Glomerular endothelial cell (primary cell): ENCODE measurements at places on chromosomes 11 and 22. TPM values are rescaled to one million over a fixed set of nuclear protein-coding genes. Genes with fewer than 3 reads are reported as not detected.

DNA sequence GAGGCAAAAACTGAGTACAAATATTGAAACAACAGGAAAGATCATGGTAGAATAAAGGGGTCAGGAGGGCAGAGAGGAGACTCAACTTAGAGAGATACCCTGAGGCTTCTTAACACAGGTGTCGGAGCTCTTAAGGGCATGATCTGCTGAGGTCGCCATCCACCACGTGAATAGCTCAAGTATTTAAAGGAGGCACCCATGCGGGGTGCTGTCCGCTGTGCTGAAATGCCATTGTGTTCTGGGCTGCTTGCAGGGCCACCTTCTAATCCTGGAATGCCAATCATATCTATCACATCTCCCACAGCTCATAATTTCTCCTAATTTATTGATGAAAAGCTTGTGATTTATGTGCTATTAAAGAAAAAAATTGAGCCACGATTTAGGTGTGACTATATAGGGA lies 90.2 kb downstream of the SEZ6L start:
- DNase-seq, result no peak

The USP35 gene
- total RNA-seq, result 9.0 and 12.5 TPM in 2 replicates

The POTEH gene
- total RNA-seq, result not detected in 2 replicates

DNA sequence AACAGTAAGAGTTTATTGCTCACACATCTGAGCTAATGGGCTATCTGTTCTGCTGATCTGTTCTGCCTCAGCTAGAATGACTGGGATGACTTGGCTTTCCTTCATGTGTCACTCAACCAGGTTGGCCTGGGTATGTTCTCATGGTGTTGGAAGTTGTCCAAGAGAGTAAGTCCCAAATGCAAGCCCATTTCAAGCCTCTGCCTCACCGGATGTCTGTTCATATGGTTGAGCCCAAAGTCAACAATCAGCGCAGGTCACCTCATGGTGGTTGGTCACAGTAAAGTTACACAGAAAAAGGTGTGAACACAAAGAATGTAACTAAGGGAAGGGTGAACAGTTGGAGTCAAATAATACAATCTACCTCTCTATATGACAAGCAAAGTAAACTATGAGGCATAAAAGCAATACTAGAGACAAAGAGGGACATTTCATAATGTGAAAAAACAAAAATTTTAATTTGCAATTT lies 1.9 kb downstream of the GDPD4 start:
- no peak for DNase-seq

The MADD gene
- total RNA-seq, result 28.1 and 39.7 TPM in 2 replicates

GRCh38 chr11:17277024-17277584 lies 565 bp downstream of the NUCB2 start:
- no peak for DNase-seq

DNA sequence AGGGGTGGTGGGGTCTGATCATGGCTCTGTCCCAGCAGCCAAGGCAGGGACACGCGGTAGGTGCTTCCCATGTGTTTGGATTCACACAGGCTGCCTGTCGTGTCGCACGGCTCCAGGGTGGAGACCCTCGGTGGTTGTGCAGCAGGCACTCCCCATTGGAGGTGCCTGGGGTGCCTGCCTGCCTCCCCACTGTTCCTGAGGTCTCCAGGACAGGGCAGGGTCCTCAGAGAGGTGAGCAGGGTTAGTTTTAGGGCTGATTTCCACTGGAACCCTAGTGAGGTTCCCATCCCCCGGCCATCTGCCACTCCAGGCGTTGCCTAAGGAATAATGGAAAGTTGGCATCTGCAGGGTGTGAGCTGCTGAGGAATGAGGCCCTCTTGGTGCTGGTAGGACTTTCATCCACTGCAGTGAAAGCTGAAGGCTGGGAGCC lies 32.3 kb downstream of the OSBPL5 start:
- DNase-seq, result no peak

The CCDC81 gene
- total RNA-seq, result 0.73 and 2.8 TPM in 2 replicates

- DNase-seq, result no peak
Observed at GRCh38 chr22:36423461-36424404, 36.0 kb upstream of the MYH9 start.

DNA sequence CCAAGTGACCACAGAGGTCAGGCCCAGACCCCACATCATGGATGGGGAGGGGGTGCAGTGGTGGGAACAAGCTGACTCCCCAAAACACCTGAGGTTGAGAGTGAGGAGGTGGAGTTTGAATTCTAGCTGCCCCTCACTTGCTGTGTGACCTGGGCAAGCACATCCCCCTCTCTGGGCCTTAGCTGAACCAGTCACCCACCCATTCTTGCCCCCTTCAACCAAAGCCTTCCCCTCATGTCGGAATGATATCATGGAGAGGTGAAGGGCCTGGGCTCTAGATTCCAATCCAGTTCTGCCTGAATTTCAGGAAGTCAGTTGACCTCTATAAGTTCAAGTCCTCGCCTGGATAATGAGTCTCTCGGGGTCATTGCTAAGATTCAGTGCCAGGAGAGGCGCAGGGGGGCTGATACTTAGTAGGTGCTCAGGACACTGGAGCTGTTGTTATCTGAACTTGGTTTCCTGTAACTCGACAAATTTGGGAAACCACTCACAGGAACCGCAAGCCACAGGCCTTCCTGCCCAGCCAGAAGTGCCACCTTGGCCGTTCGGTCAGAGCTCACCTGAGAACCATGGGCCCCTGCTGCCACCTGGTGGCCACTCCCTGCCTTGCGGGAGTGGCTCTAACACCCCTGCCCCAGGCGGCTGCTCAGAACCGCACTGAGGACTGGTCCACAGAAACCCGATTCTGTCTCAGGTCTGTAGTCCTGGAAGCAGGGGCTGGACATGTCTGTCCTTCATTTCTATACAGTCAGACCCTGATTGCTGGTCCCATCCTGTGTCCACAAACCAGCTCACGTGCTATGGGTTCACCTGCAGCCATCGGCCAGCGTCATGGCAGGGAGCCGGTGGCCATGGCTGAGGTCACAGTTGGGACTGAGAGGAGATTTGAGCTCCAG lies 6.9 kb downstream of the CDC42EP1 start:
- DNase-seq, result no peak

DNA sequence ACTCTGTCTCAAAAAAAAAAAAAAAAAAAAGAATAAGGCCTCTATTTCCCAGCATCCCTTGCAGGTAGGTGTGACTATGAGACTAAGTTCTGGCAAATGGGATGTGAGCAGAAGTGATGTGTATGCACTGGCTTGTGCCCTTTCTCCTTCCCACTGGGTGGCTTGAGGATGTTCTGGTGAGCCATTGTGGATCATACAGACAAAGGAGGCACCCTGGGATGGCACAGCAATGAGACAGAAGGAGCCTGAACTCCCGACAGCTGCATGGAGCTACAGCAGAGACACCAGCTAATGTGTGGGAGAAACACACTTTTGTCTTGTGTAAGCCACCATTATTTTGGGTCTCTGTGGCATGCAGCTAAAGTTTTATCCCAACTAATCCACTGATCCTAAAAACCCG lies 10.6 kb upstream of the SORL1 start:
- DNase-seq, result no peak

The TPBGL gene
- 1.3 and 1.6 TPM in 2 replicates for total RNA-seq

The SLC37A2 gene
- total RNA-seq, result 0.70 and 6.9 TPM in 2 replicates

The LAMTOR1 gene
- total RNA-seq, result 135 and 150 TPM in 2 replicates

DNA sequence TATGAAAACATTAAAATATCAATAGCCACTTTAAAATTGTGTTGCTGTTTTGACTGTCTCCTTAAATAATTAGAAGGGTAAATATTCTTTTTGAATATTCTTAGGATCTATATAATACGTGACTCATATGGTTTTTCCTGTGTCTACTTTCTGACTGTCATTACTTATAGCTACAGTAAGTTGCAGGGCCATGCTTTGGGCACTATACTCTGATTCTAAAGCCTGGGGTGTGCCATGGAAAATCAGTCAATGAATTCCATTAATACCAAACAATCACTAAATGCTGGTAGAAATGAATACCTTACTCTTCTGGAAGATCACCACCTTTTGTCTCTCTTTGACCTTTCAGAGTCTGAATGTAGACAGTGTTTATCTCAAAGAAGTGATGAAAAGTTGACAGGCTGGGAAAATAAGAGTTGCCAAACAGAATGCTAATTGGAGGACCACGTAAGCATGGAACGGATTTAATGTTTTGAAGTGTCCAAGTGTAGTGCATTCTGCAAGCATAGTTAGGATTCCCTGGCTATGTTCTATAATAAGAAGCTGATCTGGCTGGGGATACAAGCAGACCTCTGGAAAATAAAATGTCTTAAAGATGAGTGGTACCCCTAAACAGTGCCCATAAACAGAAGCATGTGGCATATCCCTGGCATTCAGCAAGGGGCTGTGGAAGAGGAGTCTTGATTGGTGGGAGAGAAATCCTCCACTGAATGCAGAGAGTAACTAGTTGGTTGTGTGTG lies 16.8 kb downstream of the LUZP2 start:
- DNase-seq, result no peak

DNA sequence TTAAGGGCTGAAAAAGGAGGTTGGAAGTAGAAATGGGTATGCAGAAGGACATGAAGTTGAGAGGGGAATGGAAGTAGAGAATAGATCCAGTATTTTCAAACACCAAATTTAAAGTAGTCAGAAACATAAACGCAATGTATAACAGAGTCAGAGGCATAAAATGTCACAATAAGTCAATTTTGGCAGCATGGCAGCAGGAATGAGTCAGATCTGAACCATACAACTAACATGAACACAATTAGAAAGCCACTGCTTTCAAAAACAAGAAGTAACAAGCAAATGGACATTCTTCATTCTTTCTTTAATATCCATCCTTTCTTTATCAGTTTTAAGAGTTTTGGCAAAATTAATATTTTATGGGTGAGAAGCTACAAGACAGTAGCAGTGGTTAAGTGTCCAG lies 2.5 kb downstream of the CHORDC1 start:
- no peak for DNase-seq

The FGF4 gene
- total RNA-seq, result not detected in 2 replicates

The RAB36 gene
- 3.5 and 7.8 TPM in 2 replicates for total RNA-seq

The MS4A6A gene
- 2.9 and 7.5 TPM in 2 replicates for total RNA-seq

The IGLL5 gene
- total RNA-seq, result not detected in 2 replicates

DNA sequence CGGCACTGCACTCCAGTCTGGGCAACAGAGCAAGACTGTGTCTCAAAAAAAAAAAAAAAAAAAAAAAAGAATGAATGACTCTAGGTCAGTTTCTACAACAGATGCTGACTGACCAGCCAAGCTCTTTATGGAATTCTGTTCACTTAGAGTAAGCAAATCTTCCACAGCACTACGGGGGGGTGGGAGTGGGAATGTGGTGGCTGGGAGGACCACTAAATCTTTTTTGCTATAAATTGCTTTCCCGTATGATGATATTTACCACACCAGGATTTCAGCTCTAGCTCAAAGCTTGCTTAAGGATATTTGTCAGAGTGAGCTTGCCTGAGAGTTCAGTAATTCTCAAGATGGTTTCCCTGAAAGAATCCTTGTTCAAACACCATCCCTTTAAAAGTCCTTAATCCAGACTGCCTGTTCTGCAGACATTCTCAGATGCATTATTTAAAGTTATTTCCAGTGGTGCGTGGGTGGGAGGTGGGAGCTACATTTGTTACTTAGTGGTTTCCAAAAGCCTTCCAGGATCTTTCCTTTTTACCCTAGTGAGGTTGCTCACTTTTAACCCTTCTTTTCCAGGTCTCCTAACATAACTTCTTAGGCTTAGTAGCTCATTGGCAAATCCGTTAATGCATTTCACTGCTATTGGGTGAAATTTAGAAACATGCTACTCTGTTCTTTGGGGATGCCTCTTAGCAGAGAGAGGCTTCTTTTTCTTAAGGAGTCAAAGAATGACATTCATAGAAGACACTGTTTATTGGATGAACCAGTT lies 65.9 kb downstream of the UBASH3B start:
- no peak for DNase-seq

DNA sequence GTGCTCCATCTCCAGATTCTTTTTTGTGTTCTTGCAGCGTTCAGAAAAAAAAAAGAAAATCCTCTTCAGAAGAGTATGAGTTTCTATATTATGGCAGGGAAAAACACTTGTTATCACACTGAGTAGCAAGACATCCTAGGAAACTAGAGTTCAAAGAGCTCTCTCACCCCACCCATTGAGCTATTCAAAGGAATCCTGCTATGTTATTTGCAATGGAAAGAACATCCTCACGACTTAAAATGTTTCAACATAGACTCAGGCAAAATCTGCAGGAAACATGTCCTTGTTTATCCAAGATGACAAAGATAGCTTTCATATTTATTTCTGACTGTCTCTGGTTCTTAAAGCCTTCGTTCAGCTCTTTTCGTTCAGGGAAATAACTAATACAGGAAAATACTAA lies 331.6 kb upstream of the ANO5 start:
- no peak for DNase-seq

DNA sequence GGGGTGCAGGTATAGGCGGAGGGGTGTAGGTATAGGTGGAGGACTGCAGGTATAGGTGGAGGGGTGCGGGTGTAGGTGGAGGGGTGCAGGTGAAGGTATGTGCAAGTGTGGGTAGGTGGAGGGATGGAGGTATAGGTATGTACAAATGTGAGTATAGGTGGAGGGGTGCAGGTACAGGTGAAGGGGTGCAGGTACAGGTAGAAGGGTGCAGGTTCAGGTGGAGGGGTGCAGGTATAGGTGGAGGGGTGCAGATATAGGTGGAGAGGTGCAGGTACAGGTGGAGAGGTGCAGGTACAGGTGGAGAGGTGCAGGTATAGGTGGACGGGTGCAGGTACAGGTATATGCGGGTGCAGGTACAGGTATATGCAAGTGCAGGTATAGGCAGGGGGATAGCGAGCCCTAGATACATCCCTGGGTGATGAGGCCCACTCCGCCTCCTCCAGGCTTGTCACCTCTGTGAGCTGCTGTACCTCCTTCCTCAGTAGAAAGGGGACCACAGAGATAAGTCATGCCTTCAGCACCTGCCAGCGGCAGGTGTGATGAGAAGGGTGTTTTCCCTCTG lies 17.2 kb downstream of the LINC01488 start:
- DNase-seq, result no peak

DNA sequence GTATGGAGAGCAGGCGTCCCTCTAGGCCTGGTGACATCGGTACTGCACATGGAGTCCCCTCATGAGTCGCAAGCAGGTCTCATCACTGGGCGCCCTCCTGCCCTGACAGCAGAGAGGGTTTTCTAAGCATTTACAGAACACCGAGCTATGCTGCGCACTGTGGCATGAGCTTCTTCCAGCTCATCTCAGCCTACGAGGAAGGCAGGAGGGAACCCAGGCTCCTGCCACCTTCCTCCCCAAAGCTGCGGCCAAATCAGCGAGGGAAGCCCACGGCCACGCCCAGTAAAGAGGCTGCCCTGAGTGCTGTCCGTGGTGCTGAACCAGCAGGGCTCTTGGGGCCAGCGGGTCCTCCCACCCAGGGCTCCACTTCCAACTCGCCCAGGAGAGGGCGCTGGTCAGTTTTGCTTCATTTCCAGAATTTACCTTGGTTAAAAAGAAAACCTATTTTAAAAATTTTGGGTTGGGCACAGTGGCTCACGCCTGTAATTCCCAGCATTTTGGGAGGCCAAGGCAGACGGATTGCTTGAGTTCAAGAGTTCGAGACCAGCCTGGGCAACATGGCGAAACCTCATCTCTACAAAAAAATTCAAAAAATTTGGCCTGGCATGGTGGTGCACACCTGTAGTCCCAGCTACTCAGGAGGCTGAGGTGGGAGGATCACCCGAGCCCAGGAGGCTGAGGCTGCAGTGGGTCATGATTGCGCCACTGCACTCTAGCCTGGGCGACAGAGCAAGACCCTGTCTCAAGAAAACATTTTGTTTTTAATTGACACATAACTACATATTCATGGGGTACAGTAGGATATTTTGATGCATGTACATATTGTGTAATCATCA lies 34.2 kb downstream of the PHF21B start:
- peak; percentile 27 for DNase-seq

- DNase-seq, result no peak
Observed at GRCh38 chr11:102426000-102426399, 26.6 kb downstream of the TMEM123 start.

- DNase-seq, result no peak
Observed at GRCh38 chr11:97349201-97349600, 959.4 kb downstream of the JRKL start.

The IGLL1 gene
- not detected in 2 replicates for total RNA-seq

- no peak for DNase-seq
Observed at GRCh38 chr11:33515347-33515746, 185.3 kb downstream of the C11orf91 start.
